ENCODE measurements at places on chromosomes 12 and 14. TPM values are rescaled to one million over a fixed set of nuclear protein-coding genes. Genes with fewer than 3 reads are reported as not detected.

Gene PPP4R4
- total RNA-seq = 0.31 TPM

Gene PLBD1
- total RNA-seq = 2.5 TPM

Gene CIDEB
- 3.4 TPM for total RNA-seq

Gene ZFHX2
- 1.2 TPM for total RNA-seq

Gene PMEL
- total RNA-seq = not detected

Gene KRT78
- total RNA-seq = 1.9 TPM

Gene ACOT2
- total RNA-seq = 36.0 TPM

Gene ACSM4
- total RNA-seq = not detected

Gene TMEM229B
- 23.9 TPM for total RNA-seq

Gene IGF1
- total RNA-seq = 5.5 TPM

Gene PMCH
- not detected for total RNA-seq

Gene FOXN4
- total RNA-seq = 0.16 TPM

Gene TM7SF3
- total RNA-seq = 75.8 TPM

Gene RND1
- 22.9 TPM for total RNA-seq

Gene ALG10B
- total RNA-seq = 15.0 TPM

Gene KRT79
- total RNA-seq = not detected

Gene LRRC10
- not detected for total RNA-seq

Gene LGR5
- total RNA-seq = not detected

Gene SERPINA9
- not detected for total RNA-seq

Gene B4GALNT3
- 2.2 TPM for total RNA-seq

Gene SLC39A5
- total RNA-seq = not detected

Gene LRTM2
- 4.5 TPM for total RNA-seq

Data from occipital lobe (tissue), 3 donors.